ENCODE measurements at places on chromosomes 5 and 9.
A peak's percentile ranks its signal among the peaks of the same experiment; 100 is the strongest.

DNA sequence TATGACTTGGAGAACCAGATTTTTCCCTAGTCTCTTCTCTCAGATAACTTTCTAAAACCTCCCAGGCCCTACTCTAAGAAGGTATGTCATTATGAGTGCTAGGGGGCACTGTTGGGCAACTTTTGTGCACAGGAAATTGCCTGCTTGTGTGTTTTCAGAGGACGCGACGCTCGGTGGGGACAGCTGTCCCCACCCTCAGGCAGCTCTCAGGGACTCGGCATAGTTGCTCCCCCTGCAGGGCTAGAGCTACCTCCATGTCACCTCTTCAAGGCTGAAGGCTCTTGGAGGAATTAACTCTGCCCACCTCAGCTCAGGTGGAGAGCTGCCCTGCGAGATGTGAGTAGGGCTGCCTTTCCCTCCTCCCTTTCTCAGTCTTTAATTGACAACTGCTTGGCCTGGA lies 10.2 kb upstream of the TIFAB start:
- peak; percentile 38 for DNase-seq

- no peak for DNase-seq
These were observed 36.3 kb upstream of the FBXL17 start for GRCh38 chr5:108418197-108418596.

- DNase-seq, result no peak
These were observed 598 bp downstream of the MYO10 start for GRCh38 chr5:16935231-16936149.

GRCh38 chr5:56356836-56357160 lies 123.7 kb upstream of the ANKRD55 start:
- no peak for DNase-seq
